ENCODE measurements at places on chromosomes 7 and 10. TPM values are rescaled to one million over a fixed set of nuclear protein-coding genes. Genes with fewer than 3 reads are reported as not detected.

Gene CELF2
- total RNA-seq = 15.6 TPM

Gene MMD2
- total RNA-seq = not detected

Gene TIMM23
- 112 TPM for total RNA-seq

Gene CPEB3
- total RNA-seq = 0.73 TPM

Gene UPK3BL2
- total RNA-seq = 0.67 TPM

Gene LRIT1
- total RNA-seq = not detected

Gene IL2RA
- total RNA-seq = not detected

Gene GFRA1
- 3.7 TPM for total RNA-seq

Gene SPDYE1
- total RNA-seq = not detected

Gene PDE6C
- not detected for total RNA-seq

Gene ICA1
- 10.9 TPM for total RNA-seq

Gene CEP55
- total RNA-seq = 83.6 TPM

Gene PNLIPRP3
- not detected for total RNA-seq

Gene UROS
- 46.1 TPM for total RNA-seq

Gene HTR5A
- not detected for total RNA-seq

Gene SPRN
- total RNA-seq = 0.05 TPM

Gene NEUROD6
- total RNA-seq = not detected

Gene LBX1
- not detected for total RNA-seq

Gene CPXM2
- total RNA-seq = 7.0 TPM

Gene HMX3
- not detected for total RNA-seq

Gene PDZD7
- 0.07 TPM for total RNA-seq

Gene EXOSC1
- 47.9 TPM for total RNA-seq

Gene SLC26A3
- total RNA-seq = not detected

Gene RASSF4
- 2.2 TPM for total RNA-seq

Gene ST8SIA6
- total RNA-seq = not detected

Gene ZNF853
- total RNA-seq = 0.07 TPM
